ENCODE measurements at places on chromosomes 3 and 15.

- peak; percentile 62 for DNase-seq
Measured at GRCh38 chr15:63553388-63553791, 43.8 kb upstream of the FBXL22 start.

GRCh38 chr15:70956201-70956995 is 63.8 kb downstream of the LRRC49 start:
- DNase-seq: no peak

GRCh38 chr3:198113206-198114053 is 153.4 kb downstream of the LMLN start:
- DNase-seq: no peak

DNA sequence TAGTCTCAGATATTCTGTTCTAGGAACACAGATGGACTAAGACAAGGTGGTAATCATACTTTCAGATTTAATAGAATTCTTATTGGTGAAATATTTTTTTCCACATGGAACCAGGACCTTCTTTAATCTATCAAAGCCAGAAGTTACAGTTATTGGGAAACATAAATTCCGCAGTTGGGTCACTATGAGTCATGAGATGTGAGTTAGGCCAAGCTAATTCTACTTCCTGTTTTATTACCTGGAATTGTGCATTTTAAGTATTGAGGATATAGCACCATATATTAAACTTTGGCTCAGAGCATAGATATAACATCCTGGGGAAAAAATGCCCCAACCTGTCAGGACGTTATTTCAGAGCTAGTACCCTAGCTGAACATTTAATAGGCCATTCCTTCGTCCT is 96.4 kb upstream of the P3H2 start:
- peak; percentile 73 for DNase-seq

DNA sequence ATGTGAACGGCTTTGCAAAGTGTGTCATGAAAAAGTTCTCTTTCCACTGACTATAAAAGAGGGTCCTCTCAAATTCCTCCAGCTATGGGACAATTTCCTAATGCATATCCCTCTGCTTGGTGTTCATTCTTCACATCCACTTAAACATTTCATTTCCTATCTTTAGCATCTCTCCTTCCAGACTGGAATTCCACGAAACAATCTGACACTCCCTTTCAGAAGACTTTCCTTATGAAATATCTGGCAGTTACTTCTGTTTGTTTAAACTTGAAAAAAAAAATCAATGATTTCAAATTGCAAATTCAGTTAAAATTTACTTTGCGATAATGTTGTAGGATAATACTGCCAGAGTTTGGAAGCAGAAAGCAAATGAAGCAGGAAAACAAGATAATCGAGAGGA is 105.8 kb upstream of the SELENOK start:
- no peak for DNase-seq

GRCh38 chr3:157844800-157845565 is 261.2 kb downstream of the SHOX2 start:
- DNase-seq: peak; percentile 15

GRCh38 chr15:43920815-43921214 is 94.0 kb downstream of the WDR76 start:
- DNase-seq: no peak

GRCh38 chr3:157607826-157608405 is 104.7 kb upstream of the VEPH1 start:
- DNase-seq: no peak

GRCh38 chr3:30286007-30286669 is 320.3 kb upstream of the TGFBR2 start:
- peak; percentile 97 for DNase-seq

GRCh38 chr15:101852356-101852755 is 40.4 kb downstream of the OR4F15 start:
- DNase-seq: no peak

GRCh38 chr3:136211547-136211946 is 15.4 kb upstream of the MSL2 start:
- no peak for DNase-seq

- no peak for DNase-seq
Measured at GRCh38 chr3:130582457-130583153, 65.6 kb downstream of the COL6A6 start.

DNA sequence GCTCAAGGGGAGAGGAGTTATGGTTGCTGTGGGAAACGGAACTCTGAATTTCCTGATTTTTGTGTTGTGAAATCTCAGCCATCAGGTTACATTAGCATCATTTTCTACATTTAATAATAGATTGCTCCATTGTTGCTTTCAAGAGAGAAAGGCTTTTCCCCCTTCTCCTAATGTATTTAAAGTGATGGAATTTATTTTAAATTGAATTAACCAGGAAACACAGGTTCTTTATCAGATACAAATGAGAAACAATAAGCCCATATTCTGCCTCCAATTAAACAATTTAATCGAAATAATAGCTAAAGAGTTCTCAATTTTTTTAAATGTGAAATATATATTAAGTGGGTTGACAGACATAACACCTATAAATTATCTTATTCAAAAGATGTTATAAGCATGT is 30.1 kb downstream of the TUSC7 start:
- DNase-seq: no peak

DNA sequence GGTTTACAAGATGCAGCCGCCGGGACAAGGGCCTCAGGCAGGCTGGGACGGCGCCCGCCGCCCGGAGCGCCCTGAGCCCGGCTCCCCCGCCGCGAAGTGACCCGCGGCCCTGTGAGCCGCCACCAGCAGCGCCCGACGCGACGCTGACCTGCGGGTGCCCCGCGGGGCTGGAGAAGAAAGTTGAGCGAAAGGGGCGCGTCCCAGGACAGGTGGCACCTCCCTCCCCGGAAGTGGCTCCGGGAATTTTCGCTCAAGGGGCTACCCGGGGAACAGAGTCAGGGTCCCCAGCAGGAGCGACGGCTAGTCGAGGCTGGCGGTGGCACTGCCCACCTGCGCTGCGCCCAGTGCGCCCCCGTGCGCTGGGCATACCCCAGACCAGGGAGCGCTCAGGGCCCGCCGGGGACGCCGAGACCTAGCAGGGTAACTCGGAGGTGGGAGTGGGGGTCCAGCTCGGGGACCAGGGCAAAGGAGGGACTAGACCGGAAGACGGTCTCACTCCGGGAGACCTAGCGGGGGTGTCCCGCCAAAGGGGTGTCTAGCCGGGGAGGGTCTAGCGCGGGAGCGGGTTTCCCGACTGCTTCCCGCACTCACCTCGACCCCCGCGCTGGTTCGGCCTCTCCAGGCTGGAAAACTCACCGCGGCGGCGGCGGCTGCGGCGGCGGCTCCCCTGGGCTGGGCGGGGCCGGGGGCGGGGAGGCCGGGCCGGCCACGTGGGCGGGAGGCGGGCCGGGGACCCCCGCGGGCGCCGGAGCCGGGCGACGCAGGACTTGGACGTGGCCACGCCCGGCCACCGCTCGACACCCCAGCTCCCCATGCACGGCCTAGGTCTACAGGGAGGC is 18.4 kb downstream of the SPATA12 start:
- DNase-seq: peak; percentile 60

GRCh38 chr3:1172644-1173043 is 79.8 kb downstream of the CNTN6 start:
- no peak for DNase-seq

GRCh38 chr3:130609166-130609979 is 92.4 kb downstream of the COL6A6 start:
- no peak for DNase-seq

GRCh38 chr15:72515591-72516389 is 41.7 kb downstream of the ARIH1 start:
- DNase-seq: peak; percentile 24

DNA sequence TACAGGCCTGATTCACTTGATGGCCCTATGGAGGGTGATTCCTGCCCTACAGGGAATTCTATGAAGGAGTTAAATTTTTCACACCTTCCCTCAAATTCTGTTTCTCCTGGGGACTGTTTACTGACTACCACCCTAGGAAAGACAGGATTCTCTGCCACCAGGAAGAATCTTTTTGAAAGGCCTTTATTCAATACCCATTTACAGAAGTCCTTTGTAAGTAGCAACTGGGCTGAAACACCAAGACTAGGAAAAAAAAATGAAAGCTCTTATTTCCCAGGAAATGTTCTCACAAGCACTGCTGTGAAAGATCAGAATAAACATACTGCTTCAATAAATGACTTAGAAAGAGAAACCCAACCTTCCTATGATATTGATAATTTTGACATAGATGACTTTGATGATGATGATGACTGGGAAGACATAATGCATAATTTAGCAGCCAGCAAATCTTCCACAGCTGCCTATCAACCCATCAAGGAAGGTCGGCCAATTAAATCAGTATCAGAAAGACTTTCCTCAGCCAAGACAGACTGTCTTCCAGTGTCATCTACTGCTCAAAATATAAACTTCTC is 43.6 kb downstream of the BLM start:
- no peak for DNase-seq

- peak; percentile 21 for DNase-seq
Measured at GRCh38 chr15:39942101-39942752, 8.3 kb downstream of the EIF2AK4 start.

DNA sequence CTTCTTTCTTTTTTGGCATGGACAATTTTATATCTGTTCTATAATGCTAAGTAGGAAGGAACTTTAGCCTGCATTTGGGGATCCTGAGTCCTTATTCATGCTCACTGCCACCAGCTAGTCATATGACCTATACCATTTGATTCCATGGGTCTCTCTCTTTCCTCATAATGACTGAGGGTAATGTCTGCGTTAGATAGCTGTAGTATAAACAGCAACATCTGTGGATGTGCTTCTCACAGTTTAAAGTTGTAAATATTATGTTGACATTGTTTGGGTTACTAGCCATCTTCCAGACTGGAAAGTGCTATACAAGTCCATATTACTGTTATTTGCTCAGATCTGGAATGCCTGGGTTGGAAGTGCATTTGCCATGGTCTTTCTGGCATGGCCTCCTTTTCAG is 274.9 kb upstream of the SEMA6D start:
- no peak for DNase-seq

DNA sequence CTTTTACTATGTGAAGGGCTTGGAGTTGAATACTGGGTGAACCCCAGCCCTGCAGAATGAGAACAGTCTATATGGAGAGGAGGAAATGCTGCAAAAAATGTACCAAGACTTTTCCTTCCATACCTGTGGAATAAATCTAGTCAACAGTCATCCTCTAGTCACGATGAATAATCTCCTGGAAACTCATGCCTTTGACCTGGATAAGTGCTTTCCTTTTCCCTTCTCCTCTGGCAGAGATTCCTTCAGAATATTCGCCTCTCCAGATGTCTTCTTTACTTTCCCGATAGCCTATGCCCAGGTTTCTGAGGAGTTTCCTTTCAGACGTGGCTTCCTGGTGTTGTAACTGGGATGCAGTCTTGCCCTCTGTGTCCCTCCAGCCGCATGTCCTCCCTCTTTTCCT is 28.1 kb downstream of the CCNL1 start:
- DNase-seq: no peak

GRCh38 chr3:184604615-184605290 is 43.2 kb downstream of the EPHB3 start:
- no peak for DNase-seq

- no peak for DNase-seq
Measured at GRCh38 chr3:127454968-127455367, 135.6 kb downstream of the TPRA1 start.

DNA sequence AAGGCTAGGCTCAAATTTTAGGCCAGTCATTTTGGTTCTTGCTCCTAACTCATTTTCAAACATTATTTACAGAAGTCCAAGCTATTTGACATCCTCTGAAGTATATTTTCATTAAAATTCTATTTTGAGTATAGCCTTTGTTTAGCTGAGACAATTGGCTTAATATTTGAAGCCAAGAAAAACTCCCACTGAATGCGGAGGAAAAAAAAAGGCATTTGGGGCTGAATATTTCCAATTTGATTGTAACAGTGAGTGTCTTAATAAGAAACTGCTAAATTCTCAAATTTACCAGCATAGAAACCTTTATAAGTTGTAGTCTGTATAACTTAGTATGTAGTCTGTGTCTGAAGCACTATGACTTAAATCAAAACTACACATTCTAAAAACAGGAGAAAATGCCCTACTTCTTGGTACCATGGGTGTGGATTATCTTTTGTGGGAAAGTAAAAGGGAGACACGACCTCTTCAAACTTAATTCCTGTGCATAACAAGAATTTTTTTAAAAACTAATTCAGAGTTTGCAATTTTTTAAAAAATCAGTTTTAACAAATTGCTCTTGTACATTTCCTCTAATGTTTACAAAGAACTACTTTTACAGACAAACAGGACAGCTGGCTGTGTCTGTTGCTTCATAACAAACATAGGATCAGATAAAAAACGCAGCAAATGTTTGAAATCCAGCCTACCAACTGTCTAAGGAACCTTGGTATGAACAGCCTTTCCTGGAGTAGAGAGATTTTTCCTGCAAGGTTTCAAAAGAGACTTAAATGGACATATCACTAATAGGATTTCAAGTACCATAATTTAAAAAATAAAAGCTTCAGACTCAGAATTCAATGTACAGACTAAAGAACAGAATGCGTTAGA is 52.7 kb upstream of the LMOD3 start:
- DNase-seq: no peak

DNA sequence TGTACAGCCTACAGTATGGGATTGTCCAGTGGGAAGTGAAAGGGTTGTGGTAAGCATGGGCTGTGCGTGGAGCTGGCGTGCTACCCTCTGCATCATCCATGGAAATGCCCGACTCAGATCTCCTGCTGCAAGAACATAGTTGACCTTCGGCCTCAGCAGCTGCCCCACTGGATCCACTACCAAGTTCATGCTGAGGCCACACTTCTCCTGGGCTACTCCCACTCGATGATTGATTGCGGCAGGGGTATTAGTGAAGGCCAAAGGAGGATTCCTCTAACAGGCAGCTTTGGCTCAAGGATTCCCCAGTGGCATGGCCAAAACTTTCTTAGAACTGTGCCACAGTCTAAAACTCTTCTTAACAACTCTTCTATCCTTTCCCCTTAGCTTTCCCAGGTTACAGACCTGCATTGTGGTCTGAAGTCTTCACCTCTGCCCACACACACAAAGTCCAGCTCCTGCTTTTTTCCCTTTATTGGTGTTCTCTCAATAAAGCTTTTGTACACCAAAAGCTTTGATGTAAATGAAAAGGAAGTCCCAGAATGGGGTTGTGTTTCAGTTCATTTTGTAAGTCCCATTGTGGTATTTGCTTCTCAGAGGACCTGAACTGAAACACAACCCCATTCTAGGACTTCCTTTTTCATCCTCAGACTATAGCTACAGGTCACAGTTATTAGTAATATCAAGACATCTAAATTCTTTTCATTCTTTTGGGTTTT is 4.9 kb upstream of the TBC1D5 start:
- no peak for DNase-seq

- no peak for DNase-seq
Measured at GRCh38 chr3:83842511-83842910, 1116.3 kb upstream of the CADM2 start.

- peak; percentile 5 for DNase-seq
Measured at GRCh38 chr3:177005718-177006405, 191.4 kb downstream of the TBL1XR1 start.

GRCh38 chr3:165181556-165181955 is 14.6 kb downstream of the SLITRK3 start:
- peak; percentile 35 for DNase-seq

- DNase-seq: no peak
Measured at GRCh38 chr15:73637527-73637926, 4.3 kb upstream of the NPTN start.

- no peak for DNase-seq
Measured at GRCh38 chr3:48518638-48519276, 14.8 kb upstream of the SHISA5 start.

All from MCF 10A (cell line).